ENCODE measurements at places on chromosomes 6 and 20.

- no peak for DNase-seq
These were observed 1.9 kb downstream of the ZFAND3 start for GRCh38 chr6:37821446-37821845.

DNA sequence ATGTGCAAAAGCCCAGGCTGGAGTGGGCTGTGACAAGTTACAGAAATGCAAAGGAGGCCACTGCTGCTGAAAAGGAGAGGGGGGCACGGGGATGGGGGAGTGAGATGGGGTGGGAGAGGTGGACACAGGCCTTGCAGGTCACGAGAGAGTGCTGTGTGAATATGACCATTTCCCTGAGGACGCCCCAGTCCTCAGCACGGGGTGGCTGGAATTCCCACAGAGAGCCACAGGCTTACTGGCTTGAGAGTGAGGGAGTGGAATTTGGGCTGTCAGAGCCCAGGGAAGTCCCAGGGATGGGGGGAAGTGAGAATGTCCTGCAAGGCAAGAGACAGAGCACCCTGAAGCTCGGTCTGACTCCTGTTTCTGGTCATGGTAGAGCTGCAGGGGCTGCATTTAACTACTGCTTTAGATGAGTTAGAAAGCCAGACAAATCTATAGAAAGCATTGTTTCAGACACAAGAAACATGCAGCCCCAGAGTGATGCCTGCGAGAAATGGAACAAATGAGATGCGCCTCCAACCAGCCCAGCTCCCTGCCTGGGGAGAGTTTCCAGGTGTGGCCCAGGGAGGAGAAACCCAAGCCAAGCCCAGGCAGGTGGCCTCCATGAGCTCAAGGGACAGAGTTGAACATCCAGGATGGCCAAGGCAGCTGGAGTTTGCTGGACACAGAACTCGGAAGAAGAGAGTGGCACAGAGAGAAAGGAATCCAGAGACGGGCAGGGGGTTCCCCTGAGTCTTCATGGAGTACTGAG is 30.5 kb downstream of the NPEPL1 start:
- DNase-seq = no peak

GRCh38 chr20:1264727-1265126 is 1.4 kb upstream of the SNPH start:
- no peak for DNase-seq

- DNase-seq = no peak
These were observed 58.6 kb upstream of the PTCHD4 start for GRCh38 chr6:48169635-48170034.

DNA sequence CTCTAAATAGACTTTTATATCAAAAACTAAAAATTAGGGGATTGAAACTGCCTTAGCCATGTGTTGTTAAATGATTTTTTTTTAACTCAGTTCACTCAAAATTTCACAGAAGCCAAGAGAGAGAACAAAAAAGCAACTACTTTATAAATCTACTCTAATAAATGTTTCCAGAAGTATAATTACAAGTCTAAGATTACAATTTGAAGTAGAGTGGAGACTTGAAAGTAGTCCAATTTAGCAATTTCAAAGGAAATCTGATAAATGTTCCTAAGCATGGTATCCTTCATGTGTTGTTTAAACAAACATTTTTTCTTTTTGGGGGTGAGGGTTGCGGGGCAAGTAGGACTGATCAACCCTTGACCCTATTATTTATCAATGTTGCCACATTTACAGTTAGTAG is 72.6 kb downstream of the PHIP start:
- DNase-seq = no peak

DNA sequence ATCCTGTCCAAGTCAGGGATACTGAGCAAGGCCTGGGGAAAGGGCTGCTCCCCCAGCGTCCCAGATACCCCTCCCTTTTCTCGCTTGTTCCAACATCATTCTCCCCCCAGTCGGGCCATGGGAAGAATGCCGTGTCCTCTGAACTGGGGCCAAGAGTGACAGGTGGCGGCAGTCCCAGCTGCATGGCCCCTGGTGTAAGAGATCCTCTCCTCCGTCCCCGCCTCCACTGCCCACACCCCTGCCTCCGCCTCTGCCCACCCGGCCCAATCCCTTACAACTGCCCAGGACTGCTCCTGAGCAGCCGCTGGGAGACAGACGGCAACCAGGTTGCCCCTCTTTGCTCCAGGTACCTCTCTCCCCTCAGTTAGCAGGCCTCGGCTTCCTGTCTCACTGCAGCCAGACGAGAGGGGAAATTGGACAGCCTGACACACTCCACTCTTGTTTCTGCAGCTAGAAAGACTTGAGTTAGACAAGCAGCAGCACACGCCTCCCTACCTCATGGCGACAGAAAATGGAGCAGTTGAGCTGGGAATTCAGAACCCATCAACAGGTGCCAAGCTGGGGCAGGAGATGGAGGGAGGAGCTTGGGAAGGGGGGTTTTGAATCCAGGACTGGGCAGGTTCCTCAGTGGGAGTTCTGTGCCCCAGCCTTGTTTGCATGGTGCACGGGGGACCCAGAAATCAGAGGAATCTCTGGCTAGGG is at the start of gene MYLK2:
Gene MYLK2 (plus strand): TSS at position 274 of the 702 bp plus-strand sequence. CDS start 225 bp downstream, at position 499.
- no peak for DNase-seq

DNA sequence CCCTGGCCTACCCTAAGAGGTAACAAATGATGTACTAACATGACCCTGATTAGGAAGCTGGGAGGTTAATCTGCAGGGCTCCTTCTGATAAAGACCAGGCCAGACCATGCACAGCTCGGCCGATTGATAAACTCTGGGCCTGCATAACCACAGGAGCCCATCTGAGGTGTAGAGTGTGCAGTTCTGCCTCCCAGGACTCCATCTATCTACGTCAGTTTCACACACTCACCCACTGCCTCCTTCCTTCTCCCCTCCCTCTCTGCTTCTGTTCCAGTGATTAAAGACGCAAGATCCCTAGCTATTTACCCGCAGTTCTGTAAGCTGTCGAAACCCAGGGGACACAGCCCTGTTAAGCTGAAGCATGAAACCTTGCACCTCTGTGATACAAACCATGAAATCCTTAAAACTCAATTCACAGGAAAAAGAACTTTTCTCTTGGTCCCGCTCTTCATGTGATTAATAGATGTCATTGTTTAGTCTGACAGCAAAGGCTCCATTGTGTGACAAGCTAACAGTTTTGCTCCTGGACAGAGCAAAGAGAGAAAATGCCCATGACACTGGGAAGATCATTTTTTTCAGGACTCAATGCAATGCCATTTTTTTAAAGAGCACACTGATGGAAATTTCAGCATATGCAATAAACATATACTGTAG is 470.6 kb downstream of the MAFB start:
- no peak for DNase-seq

GRCh38 chr20:62355516-62355877 is 11.6 kb downstream of the LAMA5 start:
- DNase-seq = peak; percentile 53

DNA sequence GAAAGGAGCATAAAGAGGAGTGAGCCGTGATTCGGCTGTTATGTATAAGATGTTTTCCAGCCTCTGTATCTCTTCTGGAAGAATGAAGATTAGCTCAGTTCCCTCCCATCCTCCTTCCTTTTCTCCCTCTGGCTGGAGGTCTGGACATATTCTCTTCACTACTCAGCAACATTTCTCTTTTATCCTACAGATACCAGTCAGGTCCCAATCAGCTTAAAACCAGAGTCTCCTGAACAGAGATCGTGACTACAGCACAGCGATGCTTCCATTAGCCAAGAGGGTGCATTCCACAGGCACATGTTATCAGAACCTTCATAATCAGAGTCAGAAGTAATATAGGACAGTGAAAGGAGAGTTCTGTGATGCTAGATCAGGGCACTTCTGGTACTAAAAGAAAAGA is 133.9 kb upstream of the SOX4 start:
- peak; percentile 3 for DNase-seq

- DNase-seq = no peak
These were observed 60.9 kb upstream of the MAP7 start for GRCh38 chr6:136611133-136611532.

- DNase-seq = no peak
These were observed 1.9 kb upstream of the MYT1 start for GRCh38 chr20:64162239-64162910.
